ENCODE measurements at places on chromosomes 1 and 21. TPM values are rescaled to one million over a fixed set of nuclear protein-coding genes. Genes with fewer than 3 reads are reported as not detected.

Gene KCNH1
- not detected for total RNA-seq

Gene RGS13
- not detected for total RNA-seq

Gene CD53
- not detected for total RNA-seq

Gene FCMR
- total RNA-seq: 1.6 TPM

Gene CAPN8
- not detected for total RNA-seq

Gene AMY2A
- not detected for total RNA-seq

Gene ADAMTSL4
- 23.4 TPM for total RNA-seq

Gene S100A14
- not detected for total RNA-seq

Gene LRRC39
- 0.37 TPM for total RNA-seq

Gene CITED4
- total RNA-seq: 4.3 TPM

Gene LGALS8
- 32.4 TPM for total RNA-seq

Gene HSF2BP
- total RNA-seq: 1.6 TPM

Gene ITLN1
- total RNA-seq: 0.37 TPM

Gene OSCP1
- total RNA-seq: 5.8 TPM

Gene OPRD1
- total RNA-seq: not detected

Gene RC3H1
- 11.2 TPM for total RNA-seq

Gene EXTL1
- total RNA-seq: 0.49 TPM

Gene CDC7
- total RNA-seq: 2.4 TPM

Gene F5
- not detected for total RNA-seq

Gene FCRL1
- not detected for total RNA-seq

Gene PDE4B
- 3.9 TPM for total RNA-seq

Gene ASPM
- total RNA-seq: 2.9 TPM

Gene MAP1LC3C
- total RNA-seq: not detected

Gene ADGRL2
- total RNA-seq: 54.0 TPM

Gene PLA2G2C
- not detected for total RNA-seq

Gene NR5A2
- total RNA-seq: 0.25 TPM

Gene FCAMR
- total RNA-seq: not detected

Gene TCHH
- total RNA-seq: 0.06 TPM

Gene IL19
- not detected for total RNA-seq

Gene RAB25
- total RNA-seq: not detected

Gene SH2D2A
- total RNA-seq: 0.88 TPM

Gene S100A3
- 11.2 TPM for total RNA-seq

Gene PCBP3
- 14.5 TPM for total RNA-seq

All from cardiac ventricle fibroblast (primary cell).